ENCODE measurements at places on chromosomes 6 and 20. TPM values are rescaled to one million over a fixed set of nuclear protein-coding genes. Genes with fewer than 3 reads are reported as not detected.

DNA sequence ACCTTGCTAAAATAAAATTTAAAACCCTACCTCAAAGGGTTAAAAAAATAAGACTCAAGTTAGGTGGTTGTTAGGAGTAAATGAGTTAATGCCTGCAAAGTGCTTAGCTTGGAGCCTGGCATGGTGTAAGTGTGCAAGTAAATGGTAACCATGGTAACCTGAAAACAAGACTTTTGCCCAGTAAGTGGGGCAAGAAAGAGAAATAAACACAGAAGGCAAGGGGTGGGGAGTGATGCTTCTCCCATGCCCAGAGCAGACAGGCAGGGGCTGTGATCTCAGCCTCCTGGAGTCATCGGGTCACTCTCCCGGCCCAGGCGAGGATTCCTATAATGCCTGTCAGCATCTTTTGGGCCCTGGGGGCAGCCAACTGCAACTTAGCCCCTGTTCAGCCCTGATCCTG lies 59.2 kb upstream of the SLC32A1 start:
- H3K36me3 ChIP-seq: no peaks in the 10 kb centered on the region
- peaks cover 12% of the 10 kb centered on the region for H3K27me3 ChIP-seq
- H3K4me3 ChIP-seq: no peak overlapping the region
- no peak for DNase-seq

GRCh38 chr6:7646394-7646793 lies 56.4 kb downstream of the SNRNP48 start:
- H3K27me3 ChIP-seq: no peaks in the 10 kb centered on the region
- peak; percentile 75 for DNase-seq
- peaks cover 21% of the 10 kb centered on the region for H3K4me1 ChIP-seq

GRCh38 chr6:14743474-14744211 lies 502.2 kb upstream of the JARID2 start:
- peak; percentile 82 for DNase-seq
- peaks cover 29% of the 10 kb centered on the region for H3K4me1 ChIP-seq
- peak overlapping the region; percentile 30 for H3K4me3 ChIP-seq
- H3K27me3 ChIP-seq: no peaks in the 10 kb centered on the region
- peak overlapping the region; percentile 99 for H3K27ac ChIP-seq

GRCh38 chr6:49515485-49516146 lies 15.9 kb downstream of the GLYATL3 start:
- no peaks in the 10 kb centered on the region for H3K4me1 ChIP-seq
- no peak overlapping the region for H3K4me3 ChIP-seq
- no peak overlapping the region for H3K27ac ChIP-seq
- no peaks in the 10 kb centered on the region for H3K27me3 ChIP-seq

- peak; percentile 91 for DNase-seq
- peaks cover 4% of the 10 kb centered on the region for H3K27me3 ChIP-seq
- no peaks in the 10 kb centered on the region for H3K36me3 ChIP-seq
- peaks cover 12% of the 10 kb centered on the region for H3K4me1 ChIP-seq
- peak overlapping the region; percentile 99 for H3K4me3 ChIP-seq
These were observed 972 bp downstream of the RNF8 start for GRCh38 chr6:37354526-37355384.

GRCh38 chr20:11311659-11312224 lies 606.0 kb upstream of the BTBD3 start:
- H3K4me3 ChIP-seq: no peak overlapping the region
- no peak overlapping the region for H3K27ac ChIP-seq
- no peaks in the 10 kb centered on the region for H3K27me3 ChIP-seq
- no peak for DNase-seq

GRCh38 chr20:62840244-62841197 lies 21.1 kb downstream of the TCFL5 start:
- H3K4me1 ChIP-seq: no peaks in the 10 kb centered on the region
- no peak overlapping the region for H3K27ac ChIP-seq
- H3K36me3 ChIP-seq: no peaks in the 10 kb centered on the region
- H3K4me3 ChIP-seq: no peak overlapping the region
- peak; percentile 37 for DNase-seq

DNA sequence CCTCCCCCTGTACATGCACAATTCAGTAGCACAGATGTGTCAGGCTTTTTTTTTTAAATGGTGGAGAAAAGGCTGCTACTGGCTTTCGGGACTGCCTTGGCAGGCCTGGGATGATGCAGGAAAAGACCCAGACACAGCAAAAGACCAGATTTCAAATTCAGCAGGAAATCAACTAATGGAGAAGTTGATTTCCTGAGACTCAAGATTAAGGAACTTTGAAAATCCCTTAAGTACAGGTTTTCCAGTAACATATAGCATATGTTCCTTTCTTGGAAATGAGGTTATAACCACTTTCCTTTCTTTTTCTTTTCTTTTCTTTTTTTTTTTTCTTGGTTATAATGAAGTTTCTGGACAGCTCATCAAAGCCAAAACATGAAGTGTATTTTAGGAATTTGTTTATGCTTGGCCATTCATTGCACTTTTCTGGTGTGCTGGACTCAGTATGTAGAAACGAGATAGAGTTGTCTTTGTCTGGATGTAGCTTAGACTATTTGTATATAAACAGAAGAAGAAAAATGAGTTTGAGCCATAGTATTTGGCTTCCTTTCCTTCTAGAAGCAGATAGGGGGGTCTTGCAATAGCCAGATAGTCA lies 119.4 kb downstream of the SASH1 start:
- no peaks in the 10 kb centered on the region for H3K36me3 ChIP-seq
- DNase-seq: no peak
- H3K27me3 ChIP-seq: no peaks in the 10 kb centered on the region

GRCh38 chr6:43021270-43022047 lies at the start of gene RRP36:
Gene RRP36, plus strand, starts transcription at chr6:43021623. Its CDS starts 32 bp downstream, at chr6:43021655.
- H3K4me3 ChIP-seq: peak within 1 kb of the TSS; percentile 97
- peaks cover 64% of the 10 kb centered on the region for H3K36me3 ChIP-seq
- no peaks in the 10 kb centered on the region for H3K27me3 ChIP-seq
- peak; percentile 98 for DNase-seq

DNA sequence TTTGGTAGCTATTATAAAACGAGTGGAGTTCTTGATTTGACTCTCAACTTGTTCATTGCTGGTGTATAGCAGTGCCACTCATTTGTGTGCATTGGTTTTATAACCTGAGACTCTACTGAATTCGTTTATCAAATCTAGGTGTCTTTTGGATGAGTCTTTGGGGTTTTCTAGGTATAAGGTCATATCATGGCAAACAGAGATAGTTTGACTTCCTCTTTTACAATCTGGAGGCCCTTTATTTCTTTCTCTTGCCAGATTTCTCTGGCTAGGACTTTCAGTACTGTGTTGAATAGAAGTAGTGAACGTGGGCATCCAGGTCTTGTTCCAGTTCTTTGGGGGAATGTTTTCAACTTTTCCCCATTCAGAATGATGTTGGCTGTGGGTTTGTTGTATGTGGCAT lies 38.8 kb downstream of the SUMO4 start:
- H3K4me3 ChIP-seq: no peak overlapping the region
- no peak overlapping the region for H3K27ac ChIP-seq
- H3K4me1 ChIP-seq: no peaks in the 10 kb centered on the region

- no peak overlapping the region for H3K27ac ChIP-seq
- no peaks in the 10 kb centered on the region for H3K27me3 ChIP-seq
- no peak overlapping the region for H3K4me3 ChIP-seq
These were observed 8.6 kb downstream of the CD83 start for GRCh38 chr6:14126191-14126590.

DNA sequence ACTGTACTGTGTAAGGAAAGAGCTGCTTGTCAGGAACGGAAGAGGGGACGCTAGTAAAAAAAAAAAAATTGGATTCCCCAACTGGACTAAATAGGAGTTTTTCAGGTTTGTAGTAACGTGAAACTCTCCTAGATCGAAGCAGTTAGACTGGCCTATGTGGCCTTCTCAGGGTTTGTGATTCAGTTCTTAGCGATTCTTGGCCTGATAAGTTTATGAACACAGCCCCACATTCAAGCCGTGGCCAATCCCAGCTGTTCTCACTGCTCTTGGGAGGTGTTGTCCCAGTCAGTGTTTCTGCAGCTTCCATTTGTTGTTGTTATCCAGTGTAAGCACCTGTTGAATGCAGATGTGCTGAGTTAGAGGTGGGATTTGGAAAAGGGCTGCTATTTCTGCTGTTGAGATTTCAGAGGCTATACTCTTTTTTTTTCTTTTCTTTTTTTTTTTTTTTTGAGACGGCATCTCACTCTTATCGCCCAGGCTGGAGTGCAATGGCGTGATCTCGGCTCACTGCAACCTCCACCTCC lies 29.7 kb downstream of the TAF8 start:
- H3K27ac ChIP-seq: no peak overlapping the region
- H3K4me1 ChIP-seq: no peaks in the 10 kb centered on the region
- H3K4me3 ChIP-seq: no peak overlapping the region
- DNase-seq: no peak
- no peaks in the 10 kb centered on the region for H3K27me3 ChIP-seq

GRCh38 chr20:50592282-50593004 lies 82.3 kb downstream of the PTPN1 start:
- peaks cover 10% of the 10 kb centered on the region for H3K36me3 ChIP-seq
- H3K4me3 ChIP-seq: no peak overlapping the region
- no peak for DNase-seq
- peaks cover 10% of the 10 kb centered on the region for H3K27me3 ChIP-seq

GRCh38 chr6:139373154-139373927 lies 1.1 kb downstream of the CITED2 start:
- DNase-seq: peak; percentile 62
- no peaks in the 10 kb centered on the region for H3K27me3 ChIP-seq
- peak overlapping the region; percentile 94 for H3K4me3 ChIP-seq
- H3K36me3 ChIP-seq: peaks cover 29% of the 10 kb centered on the region
- peak overlapping the region; percentile 94 for H3K27ac ChIP-seq

- H3K27me3 ChIP-seq: no peaks in the 10 kb centered on the region
- no peak for DNase-seq
- H3K4me3 ChIP-seq: no peak overlapping the region
- H3K27ac ChIP-seq: no peak overlapping the region
- no peaks in the 10 kb centered on the region for H3K4me1 ChIP-seq
These were observed 379.4 kb downstream of the TAF4 start for GRCh38 chr20:61686051-61686936.

- no peaks in the 10 kb centered on the region for H3K36me3 ChIP-seq
- peaks cover 7% of the 10 kb centered on the region for H3K27me3 ChIP-seq
- no peak for DNase-seq
- H3K27ac ChIP-seq: no peak overlapping the region
These were observed 33.7 kb upstream of the PLEKHG1 start for GRCh38 chr6:150565945-150566344.

GRCh38 chr6:37663019-37663810 lies 34.5 kb downstream of the MDGA1 start:
- H3K27ac ChIP-seq: no peak overlapping the region
- no peak overlapping the region for H3K4me3 ChIP-seq
- peak; percentile 69 for DNase-seq
- no peaks in the 10 kb centered on the region for H3K27me3 ChIP-seq

DNA sequence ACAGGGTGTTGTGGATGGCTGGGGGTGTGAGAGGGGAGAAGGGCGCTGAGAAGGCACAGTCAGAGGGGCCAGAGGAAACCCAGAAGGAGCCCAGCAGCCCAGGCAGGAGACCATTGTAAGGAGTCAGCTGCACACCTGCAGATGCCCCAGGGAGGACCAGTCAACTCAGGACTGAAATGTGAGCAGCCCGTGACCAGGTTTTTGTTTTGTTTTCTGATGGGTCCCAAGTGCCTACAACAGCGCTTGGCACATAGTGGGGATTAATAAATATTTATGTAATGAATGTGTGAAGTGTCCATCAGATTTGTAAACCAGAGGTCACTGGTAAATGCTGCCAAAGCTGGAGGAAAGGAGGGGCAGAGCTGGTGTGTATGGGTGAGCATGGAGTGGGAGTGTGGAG lies 30.2 kb downstream of the TRAM2 start:
- peaks cover 56% of the 10 kb centered on the region for H3K36me3 ChIP-seq
- peak overlapping the region; percentile 82 for H3K27ac ChIP-seq
- no peak overlapping the region for H3K4me3 ChIP-seq
- H3K27me3 ChIP-seq: no peaks in the 10 kb centered on the region
- peaks cover 98% of the 10 kb centered on the region for H3K4me1 ChIP-seq
- DNase-seq: no peak

- H3K4me3 ChIP-seq: no peak overlapping the region
- peak; percentile 73 for DNase-seq
- H3K4me1 ChIP-seq: peaks cover 32% of the 10 kb centered on the region
- H3K36me3 ChIP-seq: no peaks in the 10 kb centered on the region
- no peak overlapping the region for H3K27ac ChIP-seq
These were observed 12.1 kb downstream of the TJAP1 start for GRCh38 chr6:43489277-43490072.

DNA sequence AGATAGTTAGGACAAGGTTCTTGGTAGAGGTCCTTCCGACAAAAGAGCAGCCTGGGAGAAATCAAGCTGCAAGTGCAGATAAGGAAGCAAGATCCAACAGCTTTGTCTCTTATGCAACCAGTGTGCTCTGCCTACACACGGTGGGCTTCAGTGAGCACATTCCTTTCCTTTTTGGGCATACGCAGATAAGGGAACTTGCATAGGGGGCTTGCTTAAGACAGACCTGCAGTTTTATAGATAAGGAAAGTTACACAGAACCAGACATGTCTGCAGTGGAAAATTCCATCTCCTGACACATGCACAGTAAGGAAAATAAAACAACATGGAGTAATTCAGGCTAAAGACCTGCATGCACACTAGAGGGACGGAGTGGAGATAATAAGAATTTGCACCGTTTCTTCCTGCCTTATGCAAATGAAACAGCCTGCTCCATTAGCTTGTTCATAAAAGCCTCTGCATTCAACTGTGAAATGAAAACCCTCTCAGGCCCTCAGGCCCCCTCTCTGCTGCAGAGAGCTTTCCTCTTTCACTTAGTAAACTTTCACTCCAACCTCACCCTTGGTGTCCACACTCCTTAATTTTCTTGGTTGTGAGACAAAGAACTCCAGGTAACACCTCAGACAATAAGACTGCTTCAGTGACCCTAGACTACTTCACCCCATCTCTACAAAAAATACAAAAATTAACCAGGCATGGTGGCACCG lies 97.5 kb upstream of the MYLIP start:
- H3K36me3 ChIP-seq: no peaks in the 10 kb centered on the region
- H3K4me1 ChIP-seq: no peaks in the 10 kb centered on the region
- H3K27ac ChIP-seq: no peak overlapping the region
- no peaks in the 10 kb centered on the region for H3K27me3 ChIP-seq

- H3K4me3 ChIP-seq: no peak overlapping the region
- no peak overlapping the region for H3K27ac ChIP-seq
- no peak for DNase-seq
- H3K27me3 ChIP-seq: no peaks in the 10 kb centered on the region
- no peaks in the 10 kb centered on the region for H3K4me1 ChIP-seq
- peaks cover 7% of the 10 kb centered on the region for H3K36me3 ChIP-seq
These were observed 16.0 kb downstream of the TM9SF4 start for GRCh38 chr20:32125506-32125905.

DNA sequence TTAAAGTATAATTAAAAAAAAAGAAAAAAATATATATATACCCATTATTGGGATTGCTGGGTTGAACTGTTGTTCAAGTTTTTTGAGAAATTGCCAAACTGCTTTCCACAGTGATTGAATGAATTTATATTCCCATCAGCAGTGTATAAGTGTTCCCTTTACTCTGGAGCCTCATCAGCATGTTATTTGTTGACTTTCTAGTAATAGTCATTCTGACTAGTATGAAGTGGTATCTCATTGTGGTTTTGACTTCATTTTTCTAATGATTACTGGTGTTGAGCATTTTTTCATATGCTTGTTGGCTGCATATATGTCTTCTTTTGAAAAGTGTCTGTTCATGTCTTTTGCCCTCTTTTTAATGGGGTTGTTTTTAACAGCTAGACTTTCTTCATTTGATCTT lies 1260.8 kb upstream of the GJE1 start:
- H3K27me3 ChIP-seq: no peaks in the 10 kb centered on the region
- H3K27ac ChIP-seq: no peak overlapping the region
- H3K4me3 ChIP-seq: no peak overlapping the region
- no peaks in the 10 kb centered on the region for H3K36me3 ChIP-seq
- no peak for DNase-seq

CCR6 gene
- total RNA-seq: not detected

GFRAL gene
- total RNA-seq: not detected

TREM1 gene
- total RNA-seq: 1.8 TPM

THBS2 gene
- 1,102 TPM for total RNA-seq

TMC2 gene
- not detected for total RNA-seq

NOTCH4 gene
- 0.59 TPM for total RNA-seq

IBTK gene
- 70.6 TPM for total RNA-seq

All from osteoblast (primary cell).